PC-3 (cell line): ENCODE measurements at places on chromosomes 4 and X. TPM values are rescaled to one million over a fixed set of nuclear protein-coding genes. Genes with fewer than 3 reads are reported as not detected.
A peak's percentile ranks its signal among the peaks of the same experiment; 100 is the strongest.

DNA sequence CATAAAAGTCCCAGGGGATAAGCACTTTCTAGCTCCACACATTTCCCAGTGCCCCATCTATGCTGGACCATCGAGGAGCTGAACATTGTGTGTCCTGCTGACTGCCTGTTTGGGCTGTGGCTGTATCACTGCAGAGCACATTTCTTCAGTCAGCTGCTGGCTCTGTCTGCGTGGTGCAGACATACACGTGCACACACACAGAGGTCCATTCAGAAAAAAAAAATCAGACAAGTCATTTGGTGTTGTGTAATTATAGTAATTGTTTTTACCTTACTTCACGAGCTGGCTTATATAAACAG is 1.1 kb upstream of the PDLIM3 start:
- no peak for DNase-seq

DNA sequence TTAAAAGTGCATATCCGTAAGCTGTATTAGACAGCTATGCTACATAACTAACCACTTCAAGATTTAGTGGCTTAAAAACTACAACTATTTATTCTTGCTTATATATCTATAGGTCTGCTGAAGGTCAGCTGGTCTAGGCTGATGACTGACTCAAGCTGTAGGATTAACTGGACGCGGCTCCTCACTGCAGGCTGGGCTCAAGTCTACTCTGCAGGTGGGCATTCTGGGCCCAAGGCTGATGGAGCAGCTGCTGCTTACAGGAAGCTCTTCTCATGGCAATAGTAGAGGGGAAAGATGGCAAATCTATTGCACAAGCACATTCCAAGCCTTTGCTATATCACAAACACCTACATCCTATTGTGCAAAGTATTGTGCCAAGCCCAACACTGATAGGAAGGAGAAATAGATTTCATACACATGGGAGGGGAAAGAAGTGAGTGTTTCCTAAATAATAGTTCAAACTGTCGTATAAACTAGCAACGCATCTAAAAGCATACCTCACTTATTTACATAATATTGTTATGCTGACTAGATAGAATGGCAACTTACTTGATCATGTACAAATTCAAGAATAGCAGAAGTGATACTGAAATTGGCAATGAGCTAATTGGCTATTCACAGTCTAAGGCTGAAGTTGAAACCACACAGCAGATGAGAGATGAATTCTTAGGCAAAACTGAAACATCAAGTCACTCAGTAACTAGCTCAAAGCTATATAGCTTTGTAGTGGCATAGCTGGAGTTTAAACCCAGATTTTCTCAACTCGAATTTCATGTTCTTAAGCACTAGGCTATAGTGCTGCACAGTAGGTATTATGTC is 263.8 kb downstream of the NKX6-1 start:
- DNase-seq, result no peak

- peak; percentile 30 for DNase-seq
These were observed 680 bp downstream of the MAEA start for GRCh38 chr4:1290165-1290977.

DNA sequence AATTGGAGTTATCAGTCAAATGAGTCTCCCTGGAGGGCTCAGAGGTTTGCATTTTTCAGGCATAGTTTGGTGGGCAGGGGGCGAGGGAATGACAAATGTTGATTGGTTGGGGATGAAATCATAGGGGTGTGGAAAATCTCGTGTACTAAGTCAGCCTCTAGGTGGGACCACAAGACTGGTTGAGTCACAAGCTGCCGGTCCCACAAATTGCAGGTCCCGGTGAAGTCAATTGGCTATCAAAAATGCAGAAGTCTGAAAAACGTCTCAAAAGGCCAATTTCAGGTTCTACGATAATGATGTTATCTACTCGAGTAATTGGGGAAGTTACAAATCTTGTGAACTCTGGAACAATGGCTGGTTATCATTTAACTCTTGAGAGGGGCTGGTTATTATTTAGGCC is 98.8 kb upstream of the DHX15 start:
- no peak for DNase-seq

DNA sequence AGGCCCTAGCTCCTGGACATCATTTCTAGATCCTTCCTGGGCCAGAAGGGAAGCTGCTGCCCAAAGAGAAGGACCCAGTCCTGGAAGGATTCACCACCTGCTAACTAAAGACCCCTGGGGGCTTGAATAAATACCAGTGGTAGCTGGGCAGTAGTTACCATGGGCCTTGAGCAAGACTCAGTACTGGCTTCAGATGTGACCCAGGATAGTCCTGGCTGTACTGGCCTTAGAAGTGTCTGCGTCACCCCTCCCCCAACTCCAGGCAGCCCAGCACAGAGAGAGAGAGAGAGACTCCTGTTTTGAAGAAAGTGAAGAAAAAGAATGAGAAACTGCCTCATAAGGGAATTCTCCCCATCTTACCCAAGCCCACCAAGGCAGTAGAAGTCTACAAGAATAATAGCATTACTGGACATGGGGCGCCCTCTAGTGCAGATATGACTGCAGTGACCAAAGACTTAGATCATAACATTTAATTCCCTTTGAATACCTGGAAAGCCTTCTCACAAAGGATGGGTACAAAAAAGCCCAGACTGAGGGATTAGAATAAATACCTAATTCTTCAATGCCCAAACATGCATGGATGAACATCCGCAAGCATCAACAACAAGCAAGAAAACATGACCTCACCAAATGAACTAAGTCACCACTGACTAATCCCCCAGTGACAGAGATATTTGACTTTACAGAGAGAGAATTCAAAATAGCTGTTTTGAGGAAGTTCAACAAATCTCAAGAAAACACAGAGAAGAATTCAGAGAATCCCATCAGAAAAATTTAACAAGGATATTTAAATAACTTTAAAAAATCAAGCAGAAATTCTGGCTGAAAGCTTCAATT is 171.8 kb downstream of the HNRNPD start:
- DNase-seq, result peak; percentile 57

GRCh38 chrX:31280580-31280979 is 208.7 kb upstream of the FTHL17 start:
- DNase-seq, result no peak

GRCh38 chr4:76964769-76965168 is 15.2 kb downstream of the SEPTIN11 start:
- peak; percentile 18 for DNase-seq

DNA sequence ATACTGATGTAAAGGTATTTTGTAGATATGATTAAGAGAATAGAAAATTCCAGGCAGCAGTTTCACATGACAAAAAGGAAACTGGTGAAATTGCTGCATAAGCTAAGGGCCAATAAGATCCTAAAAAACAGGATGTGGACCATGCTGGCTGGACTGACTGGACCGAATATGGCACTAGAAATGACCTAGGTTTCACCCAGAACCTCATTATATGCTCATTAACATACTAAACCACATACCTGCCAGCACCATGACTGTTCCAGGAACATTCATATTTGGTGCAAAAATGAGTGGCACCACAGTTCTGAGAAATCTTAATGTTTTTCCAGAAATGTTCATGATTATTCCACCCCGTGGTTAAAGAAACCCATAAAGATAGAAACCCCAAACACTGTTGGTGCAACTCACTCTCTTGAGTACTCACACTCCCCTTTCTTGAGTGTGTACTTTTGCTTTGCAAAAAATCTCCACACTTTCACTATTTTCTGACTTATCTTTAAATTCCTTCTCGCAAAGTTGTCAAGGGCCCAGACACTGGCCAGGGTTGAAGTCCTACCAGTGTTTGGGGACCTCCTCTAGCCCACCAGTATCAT is 74.0 kb downstream of the FANCB start:
- no peak for DNase-seq

GRCh38 chr4:1171311-1172227 is 814 bp downstream of the SPON2 start:
- DNase-seq, result no peak

DNA sequence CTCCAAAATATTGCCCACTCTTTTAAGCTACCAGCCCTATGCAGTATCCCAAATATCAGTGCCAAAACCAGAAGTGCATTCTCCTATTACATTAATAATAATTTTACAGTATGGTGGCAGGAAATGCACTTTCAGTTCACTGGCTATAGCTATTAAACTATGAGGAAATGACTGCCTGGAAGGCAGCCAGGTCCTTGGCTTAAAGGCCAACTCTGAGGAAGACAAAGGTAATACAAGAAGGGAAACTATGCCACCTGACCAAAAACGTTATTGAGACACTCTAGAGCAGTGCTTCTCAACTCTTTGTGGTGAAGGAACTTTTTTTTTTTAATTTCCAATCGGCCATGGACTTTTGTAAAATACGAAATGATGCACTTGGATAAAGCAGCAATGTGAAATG is 133.6 kb upstream of the VAMP7 start:
- peak; percentile 54 for DNase-seq

- no peak for DNase-seq
These were observed 402.4 kb upstream of the NDST4 start for GRCh38 chr4:115515772-115516171.

DNA sequence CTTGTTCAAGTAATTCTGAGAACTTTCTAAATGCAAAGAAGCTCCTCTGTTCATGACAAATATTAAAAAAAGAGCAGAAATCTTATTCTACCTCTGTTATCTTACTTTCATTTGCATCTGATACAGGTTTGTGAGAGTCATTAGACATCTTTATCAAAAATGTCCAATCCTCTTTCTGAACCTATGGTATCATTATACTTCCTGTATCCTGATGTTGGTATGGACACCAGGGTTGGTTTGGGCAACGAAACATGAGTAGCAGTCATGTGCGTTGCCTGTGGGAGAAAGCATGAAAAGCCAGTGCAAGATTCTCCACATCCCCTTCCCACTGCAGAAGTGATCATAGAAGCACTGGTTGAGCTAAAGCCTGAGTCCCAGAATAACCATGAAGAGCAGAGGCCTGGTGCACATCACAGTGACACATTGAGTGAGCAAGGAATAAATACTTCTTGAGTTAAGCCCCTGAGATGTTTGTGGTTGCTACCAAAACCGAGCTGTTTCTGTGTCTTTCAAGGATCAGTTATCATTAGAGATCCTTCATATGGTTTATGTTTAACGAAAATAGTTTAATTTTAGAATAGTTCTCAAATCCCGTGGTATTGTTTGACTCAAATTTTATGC is 197.2 kb downstream of the BANK1 start:
- no peak for DNase-seq

DNA sequence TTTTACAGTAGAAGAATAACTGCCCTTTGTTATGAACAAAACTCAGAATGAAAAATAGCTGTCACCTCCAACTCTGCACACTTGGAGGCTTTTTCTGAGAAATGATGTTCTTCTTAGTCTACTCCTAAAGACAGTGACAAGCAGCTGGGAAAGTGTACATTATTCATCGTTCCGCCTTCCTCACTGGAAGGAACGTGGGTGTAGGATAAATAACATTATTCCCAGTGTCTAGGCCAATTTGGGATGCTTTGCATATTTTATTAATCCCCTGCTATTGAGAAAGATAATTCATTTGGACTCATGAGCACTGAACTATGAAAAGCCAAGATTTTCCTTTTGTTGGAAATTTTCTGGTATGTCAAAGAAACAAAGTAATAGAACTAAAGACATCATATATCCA is 87.8 kb downstream of the VCX2 start:
- no peak for DNase-seq

Gene P2RY10
- not detected in 2 replicates for total RNA-seq

Gene GAGE12J
- total RNA-seq, result not detected in 2 replicates

Gene NEUROG2
- total RNA-seq, result not detected in 2 replicates

Gene TMEM128
- 4.7 and 10.1 TPM in 2 replicates for total RNA-seq

Gene UGT2A2
- total RNA-seq, result not detected in 2 replicates

Gene MTNR1A
- total RNA-seq, result not detected in 2 replicates

Gene NAA10
- 169 and 172 TPM in 2 replicates for total RNA-seq

Gene HTATSF1
- total RNA-seq, result 74.7 and 97.9 TPM in 2 replicates
